ENCODE measurements at places on chromosomes 6 and 20.

GRCh38 chr6:25222006-25222678 lies 57.0 kb upstream of the CARMIL1 start:
- DNase-seq = no peak

DNA sequence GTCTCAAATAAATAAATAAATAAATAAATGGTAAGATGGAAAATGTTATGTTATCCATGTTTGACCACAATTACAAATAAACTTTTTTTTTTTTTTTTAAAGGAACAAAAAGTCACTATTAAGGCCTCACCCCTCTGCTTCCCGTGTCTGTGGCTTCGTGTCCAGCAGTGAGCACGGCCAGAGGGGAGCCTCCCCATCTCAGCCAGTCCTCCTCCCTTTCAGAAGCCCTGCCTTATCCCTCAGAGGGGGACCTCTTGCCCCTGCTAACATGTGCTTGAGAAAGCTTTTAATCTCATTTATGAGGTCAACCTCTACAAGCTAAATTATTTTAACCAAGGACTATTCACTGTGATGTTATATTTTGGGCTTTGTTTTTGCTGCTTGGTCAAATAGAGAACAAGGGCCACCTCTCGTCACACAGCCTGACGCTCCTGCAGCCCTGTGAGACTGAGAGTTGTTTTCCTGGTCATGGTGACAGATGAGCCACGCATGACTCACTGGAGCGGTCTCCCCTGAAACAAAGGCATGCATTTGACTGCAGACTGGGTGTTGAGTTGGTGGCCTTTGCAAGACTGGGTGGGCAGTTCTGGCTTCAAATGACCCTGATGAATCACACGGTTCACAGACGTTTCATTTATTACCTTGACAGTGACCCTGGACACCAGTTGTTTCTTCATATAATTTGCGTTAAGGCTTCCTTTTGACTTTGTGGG lies 131.8 kb downstream of the TIAM2 start:
- DNase-seq = peak; percentile 92

- DNase-seq = no peak
Observed at GRCh38 chr6:149897855-149898744, at the start of gene RAET1E. Gene RAET1E, minus strand, starts transcription at chr6:149898113. Its CDS starts 7,212 bp downstream, at chr6:149890901.

DNA sequence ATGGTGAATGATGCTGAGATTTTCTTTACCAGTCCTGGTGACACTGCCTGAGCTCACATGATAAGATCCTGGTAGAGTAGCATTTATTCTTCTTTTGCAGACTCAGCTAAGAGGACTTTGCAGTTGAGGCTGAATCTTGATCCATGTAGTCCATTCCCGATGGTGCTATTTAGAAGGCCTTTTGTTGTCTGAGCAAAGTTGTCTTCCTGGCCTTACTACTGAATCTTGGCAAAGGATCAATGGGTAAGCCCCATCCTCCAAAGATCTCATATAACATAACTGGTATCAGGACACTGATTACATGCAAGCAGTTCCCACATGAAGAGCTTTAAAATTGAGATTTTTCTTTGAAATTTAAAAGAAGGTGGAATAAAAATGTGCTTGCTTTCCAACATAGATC lies 291.6 kb downstream of the SOX4 start:
- DNase-seq = no peak

DNA sequence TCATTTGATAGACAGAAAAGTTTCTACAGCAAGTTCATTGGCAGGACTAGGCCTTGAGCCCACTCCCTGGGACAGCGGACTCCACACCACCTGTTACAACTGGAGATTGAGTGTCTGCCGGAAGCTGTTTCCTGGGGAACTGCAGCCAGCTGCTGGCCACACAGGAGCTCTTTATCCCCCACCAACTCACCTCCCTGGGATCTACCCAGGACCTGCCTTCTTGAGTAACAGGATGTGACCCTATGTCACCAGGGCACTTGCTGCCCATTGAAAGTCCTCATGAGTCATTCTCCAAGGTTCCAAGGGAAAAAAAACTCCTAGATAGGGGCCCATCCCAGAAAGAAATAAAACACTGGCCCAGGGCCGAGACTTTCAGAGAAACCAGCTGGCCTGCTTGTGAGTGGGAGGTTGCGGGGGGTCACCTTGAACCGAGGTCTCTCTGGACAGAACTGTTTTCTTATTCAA lies 37.4 kb upstream of the SLC9A8 start:
- peak; percentile 62 for DNase-seq

GRCh38 chr6:120945905-120946594 lies 388.2 kb downstream of the TBC1D32 start:
- peak; percentile 0 for DNase-seq

DNA sequence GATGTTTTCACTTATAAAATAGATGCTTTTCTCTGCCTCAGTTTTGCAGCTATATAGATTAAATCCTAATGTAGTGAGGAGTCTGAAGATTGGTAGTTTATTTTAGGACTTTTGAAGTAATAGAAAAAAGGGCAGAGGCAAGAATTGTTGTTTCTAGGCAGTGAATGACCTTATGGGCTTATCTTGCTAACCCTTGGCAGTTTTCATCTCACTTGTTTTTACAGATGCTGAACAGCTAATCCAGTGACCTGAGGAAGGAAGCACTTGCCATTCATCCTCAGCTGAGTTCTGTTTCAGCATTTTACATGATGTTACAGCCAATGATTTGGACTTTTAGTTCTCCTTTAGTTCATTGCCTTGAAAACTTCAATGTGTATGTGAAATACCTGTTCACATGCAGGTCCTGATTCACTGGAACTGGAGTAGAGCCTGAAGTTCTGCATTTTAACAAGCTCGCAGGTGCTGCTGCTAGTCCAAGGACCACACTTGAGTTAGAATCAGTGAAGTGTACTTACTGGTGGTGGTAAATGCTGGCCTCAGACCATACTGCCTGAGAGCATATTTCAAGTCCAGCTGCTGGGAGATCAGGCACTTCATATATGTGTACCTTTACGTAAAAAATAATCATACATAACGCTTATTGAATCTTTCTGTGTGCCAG lies 86.9 kb downstream of the TULP4 start:
- no peak for DNase-seq

GRCh38 chr6:167398214-167399050 lies 73.5 kb downstream of the TTLL2 start:
- no peak for DNase-seq

GRCh38 chr6:10205120-10205519 lies 209.8 kb downstream of the TFAP2A start:
- DNase-seq = peak; percentile 11

DNA sequence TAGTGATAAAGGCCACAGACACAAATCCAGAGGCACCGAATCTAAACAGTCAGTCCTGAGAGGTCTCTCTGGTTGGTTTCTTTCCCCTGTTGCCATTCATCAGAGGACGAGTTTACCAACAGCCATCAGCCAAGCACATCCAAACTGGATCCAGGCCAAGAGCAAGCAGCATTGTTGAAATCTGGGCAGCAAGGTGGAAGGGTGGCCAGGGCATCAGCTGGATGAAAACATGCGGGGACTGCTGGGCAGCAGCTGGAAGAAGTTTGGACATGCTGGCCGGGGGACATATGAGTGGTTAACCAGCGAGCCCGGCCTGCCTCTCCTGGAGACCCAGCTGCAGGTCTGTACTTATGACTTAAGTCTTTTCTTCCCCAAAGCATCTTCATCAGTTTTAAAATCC lies at the start of gene SMIM28:
Gene SMIM28, plus strand, starts transcription at position 62 of the 400 bp plus-strand sequence. Its CDS starts 168 bp downstream, at position 230.
- no peak for DNase-seq

- no peak for DNase-seq
Observed at GRCh38 chr20:58545565-58546415, 30.6 kb upstream of the APCDD1L start.

- DNase-seq = no peak
Observed at GRCh38 chr20:37657924-37658804, 35.7 kb upstream of the CTNNBL1 start.

- DNase-seq = no peak
Observed at GRCh38 chr6:75458895-75459294, 34.7 kb downstream of the FILIP1 start.

All from astrocyte of the hippocampus (primary cell).